Tibial nerve (tissue), 4 donors: ENCODE measurements at places on chromosomes 16 and 17.

GRCh38 chr16:61968242-61969076 is 67.8 kb downstream of the CDH8 start:
- DNase-seq, result no peak

- no peak for DNase-seq
These were observed 6.7 kb downstream of the ITGA3 start for GRCh38 chr17:50062293-50063243.

DNA sequence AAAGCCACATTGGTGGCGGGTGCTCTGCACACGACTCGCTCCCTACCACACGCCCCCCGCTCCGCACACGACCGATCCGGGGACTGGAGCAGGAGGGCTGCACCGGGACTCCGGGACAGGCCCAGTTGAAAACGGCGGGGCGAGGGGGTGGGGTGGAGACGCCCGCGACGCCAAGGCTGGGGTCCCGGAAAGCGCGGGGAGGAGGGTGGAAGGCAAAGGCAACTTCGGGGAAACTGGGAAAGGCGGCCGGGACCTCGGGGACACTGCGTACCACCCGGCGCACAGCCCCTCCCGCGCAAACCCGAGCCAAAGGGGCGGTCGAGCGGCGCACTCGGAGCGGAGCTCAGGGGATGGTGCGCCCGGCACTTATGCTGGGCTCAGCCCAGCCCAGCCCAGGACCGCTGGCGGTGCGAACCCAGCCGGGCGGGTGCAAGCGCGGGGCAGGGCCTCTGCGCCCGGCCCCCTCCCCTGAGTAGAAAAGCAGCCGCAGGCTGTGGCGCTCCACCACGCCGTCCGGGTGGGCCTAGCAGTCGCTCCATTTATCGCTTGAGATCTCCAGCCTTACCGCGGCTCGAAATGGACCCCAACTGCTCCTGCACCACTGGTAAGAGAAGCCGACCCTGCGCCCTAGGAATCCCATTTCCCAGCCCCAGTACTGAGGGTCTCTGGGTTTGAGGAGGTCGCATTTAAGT is at the start of gene MT1M:
MT1M (plus strand) TSS at position 504 of the 692 bp plus-strand sequence; CDS start at position 577, 73 bp downstream.
- no peak for DNase-seq

DNA sequence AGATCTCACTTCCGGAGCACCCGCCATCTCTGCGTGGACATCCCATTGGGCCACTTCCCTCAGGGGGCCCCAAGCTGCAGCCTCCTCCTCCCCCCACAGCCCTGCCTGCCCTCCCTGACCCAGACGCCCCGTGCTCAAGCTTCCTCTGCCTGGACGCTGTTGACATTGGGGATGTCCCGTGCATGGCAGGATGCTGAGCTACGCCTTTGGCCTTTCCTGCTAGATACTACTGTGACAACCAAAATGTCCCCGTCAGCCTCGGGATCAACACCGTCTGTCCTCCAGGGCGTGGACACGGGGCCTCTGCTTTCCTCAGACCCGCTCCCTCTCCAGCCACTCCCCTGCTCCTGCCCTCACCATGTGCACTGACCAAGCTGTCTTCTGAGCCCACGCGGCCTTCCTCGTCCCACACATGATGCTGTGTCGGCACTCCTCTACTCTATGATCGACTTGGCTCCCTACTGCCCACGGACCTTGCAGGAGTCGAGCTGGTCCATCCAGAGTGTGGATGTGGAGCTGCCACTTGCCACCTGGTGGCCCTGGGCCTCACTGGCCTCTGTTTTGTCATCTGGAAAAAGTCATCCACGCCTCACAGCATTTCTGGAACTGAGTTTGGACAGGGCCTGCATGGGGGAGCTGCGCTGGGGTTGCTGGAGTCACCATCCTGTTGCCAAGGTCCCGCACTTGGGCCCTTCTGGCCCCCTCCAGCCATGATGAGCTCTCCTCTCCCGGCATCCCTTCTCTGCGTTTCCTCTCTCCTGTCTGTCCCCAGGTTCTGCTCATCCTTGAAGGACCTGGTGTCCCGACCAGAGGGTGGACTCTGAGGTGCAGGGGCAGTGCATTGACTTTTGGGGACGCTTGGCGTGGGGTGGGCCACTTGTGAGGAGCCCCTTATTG is 221.7 kb upstream of the CIBAR2 start:
- DNase-seq, result no peak

GRCh38 chr16:25026621-25027020 is 11.5 kb upstream of the ARHGAP17 start:
- no peak for DNase-seq

DNA sequence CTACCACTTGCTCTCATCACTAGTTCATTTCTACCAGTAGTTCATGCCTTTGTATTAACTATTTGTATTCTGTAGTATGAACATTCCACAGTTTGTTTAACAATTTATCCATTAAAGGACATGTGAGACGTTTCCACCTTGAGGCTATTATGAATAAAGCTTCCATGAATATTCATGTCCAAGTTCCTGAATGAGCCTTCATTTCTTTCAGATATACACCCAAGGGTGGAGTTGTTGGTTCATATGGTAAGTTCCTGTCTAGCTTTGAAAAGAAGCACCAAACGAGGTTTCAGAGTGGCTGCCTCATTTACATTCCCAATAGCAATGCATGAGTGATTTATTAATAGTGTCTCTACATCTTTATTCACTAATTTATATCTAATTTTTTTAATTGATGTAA is 407.8 kb upstream of the C16orf82 start:
- DNase-seq, result no peak

DNA sequence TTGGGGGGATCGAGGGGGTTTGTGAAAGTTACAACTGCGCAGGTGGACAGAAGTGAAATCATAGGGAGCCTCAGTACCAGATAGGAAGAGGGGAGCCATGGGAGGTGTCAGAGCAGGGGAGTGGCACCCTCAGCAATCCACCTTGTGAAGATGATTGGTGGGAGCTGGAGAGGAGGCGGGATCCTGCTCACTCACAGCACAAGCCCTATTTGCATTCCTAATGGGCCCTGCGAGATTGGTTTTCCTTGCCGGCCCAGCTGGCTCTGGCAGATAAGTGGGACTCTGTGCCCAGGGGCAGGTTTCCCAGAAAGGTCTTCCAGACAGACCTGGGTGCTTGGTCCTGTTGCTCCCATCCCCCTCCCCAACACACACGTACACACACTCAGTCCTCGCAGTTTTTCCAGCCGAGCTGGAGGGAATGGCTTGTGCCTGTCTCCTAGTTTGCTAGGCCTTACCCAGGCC is 9.4 kb downstream of the WNT3 start:
- no peak for DNase-seq

- DNase-seq, result no peak
These were observed 98.2 kb upstream of the WSCD1 start for GRCh38 chr17:5971969-5972368.

GRCh38 chr16:73171901-73172240 is 123.9 kb upstream of the ZFHX3 start:
- no peak for DNase-seq
